Kidney epithelial cell (primary cell): ENCODE measurements at places on chromosomes 1 and 21. TPM values are rescaled to one million over a fixed set of nuclear protein-coding genes. Genes with fewer than 3 reads are reported as not detected.

Gene COL9A2
- 19.7 and 20.2 TPM in 2 replicates for total RNA-seq

Gene CD53
- not detected in 2 replicates for total RNA-seq

Gene TSPAN1
- total RNA-seq: 52.7 and 68.5 TPM in 2 replicates

Gene MPZ
- total RNA-seq: 0.14 and 0.54 TPM in 2 replicates

Gene SPAG17
- 0.13 and 7.7 TPM in 2 replicates for total RNA-seq

Gene PODN
- not detected in 2 replicates for total RNA-seq

Gene S100A8
- total RNA-seq: not detected in 2 replicates

Gene B3GALT5
- total RNA-seq: 4.3 and 5.8 TPM in 2 replicates

Gene DISC1
- total RNA-seq: 3.7 and 5.8 TPM in 2 replicates

Gene LCE2A
- total RNA-seq: not detected in 2 replicates

Gene F13B
- total RNA-seq: not detected in 2 replicates

Gene AMY2A
- total RNA-seq: not detected in 2 replicates

Gene CHI3L2
- total RNA-seq: 3.2 and 7.5 TPM in 2 replicates

Gene BSND
- total RNA-seq: not detected in 2 replicates

Gene RHD
- not detected in 2 replicates for total RNA-seq

Gene PTPN7
- 2.3 and 2.6 TPM in 2 replicates for total RNA-seq

Gene ITLN1
- not detected in 2 replicates for total RNA-seq

Gene KIF21B
- total RNA-seq: 17.6 and 18.4 TPM in 2 replicates

Gene LEMD1
- 4.3 and 5.1 TPM in 2 replicates for total RNA-seq

Gene PPM1J
- 2.1 and 2.3 TPM in 2 replicates for total RNA-seq

Gene IL20
- not detected in 2 replicates for total RNA-seq

Gene SGIP1
- 6.9 and 9.4 TPM in 2 replicates for total RNA-seq

Gene SPOCD1
- 29.4 and 31.8 TPM in 2 replicates for total RNA-seq
